ENCODE measurements at places on chromosomes 6 and 20. TPM values are rescaled to one million over a fixed set of nuclear protein-coding genes. Genes with fewer than 3 reads are reported as not detected.

BPI gene
- total RNA-seq, result 0.06 TPM

NANP gene
- 16.2 TPM for total RNA-seq

MUC21 gene
- total RNA-seq, result not detected

RAET1G gene
- total RNA-seq, result not detected

RAET1E gene
- not detected for total RNA-seq

RGS17 gene
- total RNA-seq, result 15.5 TPM

SLC17A1 gene
- total RNA-seq, result not detected

OPN5 gene
- not detected for total RNA-seq

TBP gene
- 37.1 TPM for total RNA-seq

OR2J3 gene
- total RNA-seq, result not detected

GMPR gene
- 28.7 TPM for total RNA-seq

LINC00237 gene
- total RNA-seq, result not detected

TGM3 gene
- total RNA-seq, result not detected

TP53TG5 gene
- total RNA-seq, result not detected

TMEM244 gene
- total RNA-seq, result not detected

HLA-DOA gene
- total RNA-seq, result not detected
